Heart left ventricle (tissue), 16 donors: ENCODE measurements at places on chromosomes 1 and 21. TPM values are rescaled to one million over a fixed set of nuclear protein-coding genes. Genes with fewer than 3 reads are reported as not detected.

PGLYRP4 gene
- total RNA-seq: not detected

CDC42 gene
- 197 TPM for total RNA-seq

OR2L8 gene
- not detected for total RNA-seq

ARHGAP30 gene
- 32.2 TPM for total RNA-seq

CBR3 gene
- 5.5 TPM for total RNA-seq

HES4 gene
- 45.0 TPM for total RNA-seq

S100A14 gene
- total RNA-seq: 3.8 TPM
